Amniotic epithelial cell (primary cell): ENCODE measurements at places on chromosomes 13 and 19.
A peak's percentile ranks its signal among the peaks of the same experiment; 100 is the strongest.

GRCh38 chr19:40605216-40605971 is 4.2 kb downstream of the LTBP4 start:
- peak; percentile 47 for DNase-seq

DNA sequence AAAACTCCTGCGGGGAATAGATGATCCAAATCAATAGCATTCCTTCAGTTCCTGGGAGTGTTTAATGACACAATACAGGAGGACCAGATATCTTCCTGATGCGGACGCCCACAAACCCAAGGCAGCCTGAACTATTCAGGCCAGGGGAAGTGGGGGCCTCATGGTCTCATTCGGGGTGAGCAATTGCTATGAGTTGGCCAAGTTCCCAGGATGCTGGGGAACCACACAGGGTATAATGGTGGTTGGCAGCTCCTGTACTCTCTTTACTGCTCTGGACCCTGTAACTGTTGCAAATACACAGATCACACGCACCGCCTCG is 401.2 kb downstream of the IRS2 start:
- peak; percentile 70 for DNase-seq

GRCh38 chr19:12730064-12730463 is 4.4 kb downstream of the TRIR start:
- DNase-seq: no peak

- DNase-seq: no peak
Observed at GRCh38 chr13:49828453-49828852, 36.0 kb upstream of the KPNA3 start.

- no peak for DNase-seq
Observed at GRCh38 chr19:44573627-44574026, 39.7 kb upstream of the IGSF23 start.

- peak; percentile 99 for DNase-seq
Observed at GRCh38 chr19:37251308-37252229, 33.6 kb downstream of the ZNF383 start.

DNA sequence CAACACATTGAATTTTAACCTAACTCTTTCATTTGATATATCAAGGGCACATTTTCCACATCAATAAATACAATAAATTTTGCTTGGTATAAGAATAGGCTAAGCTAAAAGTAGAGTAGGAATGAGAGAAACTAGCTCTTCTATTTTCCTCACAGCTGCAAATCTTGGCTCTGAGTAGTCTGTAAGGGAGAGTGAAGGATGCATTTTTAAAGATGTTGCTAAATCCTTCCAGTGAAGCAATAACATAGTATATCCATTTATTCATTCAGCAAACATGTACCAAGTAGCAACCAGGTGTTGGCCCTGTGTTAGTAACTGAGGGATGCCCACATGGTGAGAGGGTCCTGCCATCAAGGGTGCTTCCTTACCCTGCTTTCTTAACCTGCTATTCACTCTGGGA is 799.9 kb downstream of the PCDH9 start:
- DNase-seq: peak; percentile 50

DNA sequence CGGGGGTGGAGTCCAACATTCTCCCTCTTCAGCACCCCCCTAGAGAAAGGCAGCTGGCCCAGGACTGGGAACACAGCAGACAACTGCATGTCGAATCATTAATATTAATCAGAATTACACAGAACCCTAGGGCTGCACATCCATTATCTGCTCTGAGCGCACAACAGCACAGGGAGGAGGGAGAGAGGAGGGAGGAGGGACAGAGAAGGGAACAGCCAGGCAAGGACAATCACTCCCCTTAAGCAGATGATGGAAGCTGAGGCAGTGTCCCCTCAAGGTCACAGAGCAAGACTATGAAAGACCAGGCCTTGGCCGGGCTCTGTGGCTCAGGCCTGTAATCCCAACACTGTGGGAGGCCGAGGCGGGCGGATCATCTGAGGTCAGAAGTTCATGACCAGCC is 25.7 kb downstream of the TLE6 start:
- no peak for DNase-seq

GRCh38 chr19:6596621-6597020 is 5.7 kb upstream of the CD70 start:
- DNase-seq: no peak

- peak; percentile 11 for DNase-seq
Observed at GRCh38 chr19:3250675-3251074, 26.2 kb downstream of the CELF5 start.

DNA sequence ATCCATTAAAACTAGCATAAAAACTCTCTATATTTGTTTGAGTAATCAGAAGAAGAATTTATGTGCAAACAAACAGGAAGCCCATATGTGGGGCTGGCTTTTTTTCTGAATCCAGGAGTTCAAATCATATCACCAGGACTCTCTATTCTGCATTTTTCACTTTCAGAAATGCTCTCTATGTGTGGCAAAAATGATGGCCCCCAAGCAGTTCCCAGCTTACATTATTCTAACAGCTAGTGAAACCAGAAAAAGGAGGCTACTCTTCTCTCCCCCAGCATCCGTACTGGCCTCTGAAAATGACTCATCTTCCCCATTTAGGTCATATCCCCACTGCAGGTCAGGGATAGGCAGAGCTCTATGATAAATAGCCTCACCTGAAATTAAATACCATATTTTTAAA is 20.4 kb downstream of the RBM26 start:
- DNase-seq: peak; percentile 53

DNA sequence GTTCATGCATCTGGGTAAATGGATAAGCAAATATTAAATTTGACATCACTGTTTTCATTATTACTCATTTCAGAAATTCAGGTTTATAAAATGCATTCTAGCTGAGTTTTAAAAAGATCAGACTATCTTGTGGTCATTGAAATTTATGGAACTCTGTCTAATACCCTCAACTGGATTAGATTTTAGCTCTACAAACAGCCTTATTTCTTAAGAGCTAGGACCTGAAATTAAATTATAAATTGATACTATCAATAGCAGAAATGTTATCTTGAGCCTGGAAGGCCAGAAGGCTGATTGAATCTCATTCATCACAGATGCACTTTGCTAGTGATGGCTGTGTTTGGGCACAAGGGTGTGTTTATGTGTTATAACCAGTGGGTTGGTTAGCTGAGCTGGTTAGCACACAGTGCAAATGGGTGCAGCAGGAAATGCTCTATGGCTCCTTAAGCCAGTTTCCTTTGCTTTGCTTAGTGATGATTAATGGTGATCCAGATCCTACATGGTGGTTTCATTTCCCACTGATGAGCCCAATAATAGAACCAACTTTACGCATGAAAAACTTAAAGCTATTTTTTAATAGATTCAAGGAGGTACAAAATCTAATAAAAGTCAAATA is 310.8 kb upstream of the KLF12 start:
- DNase-seq: no peak

DNA sequence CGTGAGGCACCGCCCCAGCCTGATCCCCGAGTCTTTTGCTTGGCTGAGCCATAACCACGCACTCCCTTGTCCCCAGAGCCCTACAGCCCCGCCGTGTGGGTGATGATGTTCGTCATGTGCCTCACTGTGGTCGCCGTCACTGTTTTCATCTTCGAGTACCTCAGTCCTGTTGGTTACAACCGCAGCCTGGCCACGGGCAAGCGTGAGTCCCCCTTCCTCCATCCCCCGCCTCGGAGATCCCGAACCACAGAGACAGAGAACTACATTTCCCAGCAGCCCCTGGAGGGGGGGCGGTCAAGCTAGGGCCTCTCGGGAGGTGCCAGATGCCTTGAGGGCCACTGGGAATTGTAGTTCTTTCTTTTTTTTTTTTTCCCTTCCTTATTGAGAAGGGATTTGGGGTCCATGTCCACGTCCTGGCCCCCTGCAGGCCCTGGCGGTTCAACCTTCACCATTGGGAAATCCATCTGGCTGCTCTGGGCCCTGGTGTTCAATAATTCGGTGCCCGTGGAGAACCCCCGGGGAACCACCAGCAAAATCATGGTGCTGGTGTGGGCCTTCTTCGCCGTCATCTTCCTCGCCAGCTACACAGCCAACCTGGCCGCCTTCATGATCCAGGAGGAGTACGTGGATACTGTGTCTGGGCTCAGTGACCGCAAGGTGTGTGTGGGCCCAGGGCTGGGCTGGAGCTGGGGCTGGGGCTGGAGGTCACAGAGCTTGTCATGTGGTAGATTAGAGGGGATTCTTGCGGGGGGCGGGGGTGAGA is 25.9 kb downstream of the GRIN2D start:
- DNase-seq: peak; percentile 48

DNA sequence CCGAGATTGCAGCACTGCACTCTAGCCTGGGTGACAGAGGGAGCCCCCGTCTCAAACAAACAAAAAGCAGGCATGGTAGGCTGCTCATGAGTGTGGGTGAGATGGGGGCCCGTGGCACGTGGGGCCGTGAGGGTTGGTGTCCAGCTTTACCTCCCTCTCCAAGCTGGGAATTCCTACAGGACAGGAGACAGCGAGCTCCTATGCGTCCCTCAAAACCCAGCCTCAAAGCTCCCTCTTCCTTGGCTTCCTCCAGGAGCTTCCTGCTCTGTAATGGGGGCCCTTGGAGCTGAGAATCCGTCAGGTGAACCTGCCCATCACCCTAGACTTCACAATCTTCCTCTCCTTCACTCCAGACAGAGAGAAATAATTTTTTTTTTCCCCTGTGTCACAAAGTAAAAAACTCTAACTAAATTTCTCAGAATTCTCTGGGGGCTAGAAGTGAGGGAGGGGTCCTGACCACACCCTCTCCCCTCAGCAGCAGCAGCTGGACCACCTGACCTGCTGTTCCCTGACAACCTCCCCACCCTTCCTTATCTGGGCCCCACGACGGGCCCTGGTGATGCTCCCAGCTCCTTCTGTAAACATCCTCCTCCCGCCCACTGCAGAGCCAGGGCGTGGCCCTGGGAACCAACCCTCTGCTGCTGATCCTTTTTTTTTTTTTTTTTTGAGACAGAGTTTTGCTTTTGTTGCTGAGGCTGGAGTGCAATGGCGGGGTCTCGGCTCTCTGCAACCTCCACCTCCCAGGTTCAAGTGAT is 22.1 kb upstream of the WDR18 start:
- DNase-seq: peak; percentile 75

- DNase-seq: no peak
Observed at GRCh38 chr13:113768018-113768905, 9.2 kb downstream of the TMEM255B start.

DNA sequence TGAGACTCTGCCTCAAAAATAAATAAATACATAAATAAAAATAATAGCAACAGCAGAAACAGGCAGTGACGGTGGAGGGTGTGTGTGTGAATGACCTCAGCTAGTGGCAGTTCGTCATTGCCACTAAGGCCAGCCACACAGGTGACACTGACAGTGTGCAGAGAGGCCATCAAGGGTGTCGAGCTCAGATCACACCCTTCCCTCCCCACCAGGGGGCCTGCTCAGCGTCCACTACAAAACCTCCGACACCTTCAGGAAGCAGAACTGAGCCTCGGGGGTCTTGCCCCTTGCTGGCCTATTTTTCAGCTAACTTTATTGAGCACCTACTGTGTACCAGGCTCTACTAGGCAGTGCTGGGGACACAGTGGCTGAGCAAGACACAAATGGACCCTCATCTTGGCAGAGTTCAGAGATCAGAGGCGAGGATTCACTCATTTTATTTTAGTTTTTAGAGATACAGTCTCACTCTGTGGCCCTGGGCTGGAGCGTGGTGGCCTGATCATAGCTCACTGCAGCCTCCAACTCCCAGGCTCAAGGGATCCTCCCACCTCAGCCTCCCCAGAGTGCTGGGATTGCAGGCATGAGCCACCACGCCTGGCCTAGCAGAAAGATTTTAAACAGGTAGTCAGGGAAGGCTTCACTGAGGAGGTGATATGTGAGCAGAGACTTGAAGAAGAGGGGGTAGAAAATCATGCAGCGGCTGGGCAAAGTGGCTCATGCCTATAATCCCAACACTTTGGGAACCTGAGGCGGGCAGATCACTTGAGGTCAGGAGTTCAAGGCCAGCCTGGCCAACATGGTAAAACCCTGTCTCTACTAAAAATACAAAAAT is 30.3 kb upstream of the SEMA6B start:
- DNase-seq: no peak

- DNase-seq: peak; percentile 80
Observed at GRCh38 chr13:114132419-114133121, at the start of gene RASA3. Gene RASA3 (minus strand): TSS chr13:114132623. CDS start chr13:114132489, 134 bp downstream.

- DNase-seq: peak; percentile 45
Observed at GRCh38 chr13:85799097-85799582, at the start of gene SLITRK6. Gene SLITRK6 (minus strand): TSS chr13:85799419. CDS start chr13:85796508, 2,911 bp downstream.

DNA sequence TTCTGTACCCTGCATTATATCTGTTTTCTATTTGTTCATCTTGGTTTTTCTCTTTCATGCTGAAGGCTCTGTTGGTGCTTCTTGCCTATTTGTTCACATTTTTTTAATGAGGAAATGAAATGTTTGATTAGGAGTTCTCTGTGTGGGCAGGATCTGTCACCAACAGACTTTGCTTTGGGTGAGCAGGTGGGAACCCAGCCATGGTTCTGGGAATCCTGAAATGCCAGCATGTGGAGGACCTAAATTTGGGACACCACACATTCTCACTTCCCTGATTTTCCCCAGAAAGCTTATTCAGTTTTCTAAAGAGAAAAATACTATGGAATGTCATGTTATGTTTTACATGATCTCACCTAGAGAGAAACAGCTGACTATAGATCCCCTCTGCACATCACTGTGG is 34.0 kb downstream of the TPT1 start:
- DNase-seq: no peak

- no peak for DNase-seq
Observed at GRCh38 chr13:71312923-71313322, 554.1 kb downstream of the DACH1 start.

DNA sequence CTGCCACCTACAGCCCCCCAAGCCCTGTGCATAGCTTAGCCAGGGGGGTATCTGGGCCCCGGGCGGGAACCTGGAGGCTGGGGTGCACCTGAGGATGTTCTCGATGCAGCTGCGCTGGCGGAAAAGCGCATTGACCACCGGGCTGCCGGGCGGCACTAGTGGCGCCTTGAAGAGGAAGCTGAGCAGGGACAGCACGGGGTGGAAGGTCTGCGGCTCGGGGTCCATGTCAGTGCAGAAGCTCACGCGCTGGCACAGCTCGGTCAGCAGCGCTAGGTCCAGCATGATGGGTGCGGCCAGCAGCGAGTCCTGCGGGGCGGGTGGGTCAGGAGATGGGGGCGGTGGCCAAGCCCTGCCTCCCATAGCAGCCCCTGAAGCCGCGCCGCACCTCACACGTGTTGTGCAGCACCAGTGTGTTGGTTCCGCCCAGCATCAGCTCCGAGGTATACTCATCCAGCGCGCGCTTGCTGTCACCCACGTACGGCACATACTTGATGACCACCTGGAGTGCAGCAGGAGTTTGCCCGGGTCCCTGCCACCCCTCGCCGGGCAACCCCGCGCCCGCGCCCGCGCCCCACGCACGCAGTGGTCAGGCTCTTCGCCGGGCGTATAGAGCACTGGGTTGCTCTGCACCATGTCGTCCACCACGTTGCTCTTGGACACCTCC is 2.6 kb downstream of the ISYNA1 start:
- no peak for DNase-seq
